ENCODE measurements at places on chromosomes 2 and 18.

GRCh38 chr2:28058791-28059190, 168.3 kb downstream of the BABAM2 start:
- DNase-seq: no peak

DNA sequence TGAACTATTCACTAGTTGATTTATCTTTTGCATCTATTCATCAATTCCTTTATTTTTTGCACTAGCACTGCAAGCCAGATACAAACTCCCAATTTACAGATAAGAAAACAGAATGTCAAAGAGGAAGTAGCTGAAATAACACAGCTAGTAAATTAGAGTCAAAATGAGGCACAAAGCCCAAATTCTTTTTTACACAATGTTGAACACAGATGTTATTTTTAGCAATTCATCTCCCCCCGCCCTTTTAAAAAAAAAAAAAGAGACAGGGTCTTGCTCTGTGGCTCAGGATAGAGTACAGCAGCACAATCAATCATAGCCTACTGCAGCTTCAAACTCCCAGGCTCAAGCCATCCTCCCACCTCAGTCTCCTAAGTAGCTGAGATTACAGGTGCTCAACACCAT, 127.8 kb downstream of the CCBE1 start:
- DNase-seq: no peak

DNA sequence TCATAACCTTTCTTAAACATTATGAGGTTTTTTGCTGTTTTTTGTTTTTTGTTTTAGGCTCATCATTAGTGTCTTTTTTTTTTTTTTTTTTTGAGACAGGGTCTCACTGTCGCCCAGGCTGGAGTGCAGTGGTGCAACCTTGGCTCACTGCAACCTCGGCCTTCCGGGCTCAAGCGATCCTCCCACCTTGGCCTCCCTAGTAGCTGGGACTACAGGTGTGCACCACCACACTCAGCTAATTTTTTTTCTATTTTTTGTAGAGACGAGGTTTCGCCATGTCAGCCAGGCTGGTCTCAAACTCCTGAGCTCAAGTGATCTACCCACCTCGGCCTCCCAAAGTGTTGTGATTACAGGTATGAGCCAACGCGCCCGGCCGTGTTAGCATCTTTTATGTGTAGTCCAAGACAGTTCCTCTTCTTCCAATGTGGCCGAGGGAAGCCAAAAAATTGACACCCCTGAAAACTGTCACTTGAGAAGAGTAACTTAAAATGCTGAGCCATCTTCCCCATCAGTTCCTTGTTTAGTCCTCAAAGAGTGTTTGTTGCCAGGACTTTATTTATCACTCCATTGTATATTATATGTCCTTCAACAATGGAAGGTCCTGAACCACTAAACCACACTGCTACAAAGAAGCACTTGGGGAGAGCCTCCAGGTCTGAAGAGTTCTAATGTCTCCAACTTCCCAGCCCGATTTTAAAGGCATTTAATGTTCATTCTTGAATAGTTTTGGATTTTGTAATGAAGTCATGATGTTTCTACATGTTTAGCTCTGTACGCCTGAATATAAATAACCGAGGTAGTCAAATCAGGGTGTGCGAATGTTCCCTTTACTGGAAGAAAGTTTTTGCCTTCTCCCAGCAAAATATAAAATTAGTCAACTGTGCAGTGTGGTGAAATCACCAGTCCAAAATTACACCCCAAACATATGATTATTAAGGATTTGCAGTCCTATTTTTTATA, 26.4 kb downstream of the ZNF516 start:
- DNase-seq: no peak

GRCh38 chr2:125041846-125042245, 1016.8 kb downstream of the CNTNAP5 start:
- DNase-seq: no peak

DNA sequence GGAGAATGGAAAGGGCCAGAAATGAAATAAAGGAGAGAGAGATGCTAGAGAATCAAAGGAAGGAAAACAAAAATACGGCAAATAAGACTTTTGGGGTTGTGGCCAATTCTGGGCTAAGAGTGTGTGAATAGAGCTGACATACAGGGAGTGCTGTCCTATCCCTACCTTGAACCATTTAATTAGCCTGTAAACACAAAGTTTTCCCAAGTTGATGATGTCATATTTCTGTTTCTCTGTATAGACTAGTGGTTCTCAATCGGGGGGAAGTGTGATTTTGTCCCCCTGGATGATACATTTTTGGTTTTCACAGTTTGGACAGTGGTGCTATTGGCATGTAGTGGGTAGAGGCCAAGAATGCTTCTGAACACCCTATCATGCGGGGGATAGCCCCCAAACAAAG, 148.8 kb downstream of the ACTR3 start:
- no peak for DNase-seq

Data from putamen (tissue), 1 donor.